ENCODE measurements at places on chromosomes 12 and 14.

GRCh38 chr12:50723865-50724264, 40.0 kb upstream of the ATF1 start:
- DNase-seq = no peak

DNA sequence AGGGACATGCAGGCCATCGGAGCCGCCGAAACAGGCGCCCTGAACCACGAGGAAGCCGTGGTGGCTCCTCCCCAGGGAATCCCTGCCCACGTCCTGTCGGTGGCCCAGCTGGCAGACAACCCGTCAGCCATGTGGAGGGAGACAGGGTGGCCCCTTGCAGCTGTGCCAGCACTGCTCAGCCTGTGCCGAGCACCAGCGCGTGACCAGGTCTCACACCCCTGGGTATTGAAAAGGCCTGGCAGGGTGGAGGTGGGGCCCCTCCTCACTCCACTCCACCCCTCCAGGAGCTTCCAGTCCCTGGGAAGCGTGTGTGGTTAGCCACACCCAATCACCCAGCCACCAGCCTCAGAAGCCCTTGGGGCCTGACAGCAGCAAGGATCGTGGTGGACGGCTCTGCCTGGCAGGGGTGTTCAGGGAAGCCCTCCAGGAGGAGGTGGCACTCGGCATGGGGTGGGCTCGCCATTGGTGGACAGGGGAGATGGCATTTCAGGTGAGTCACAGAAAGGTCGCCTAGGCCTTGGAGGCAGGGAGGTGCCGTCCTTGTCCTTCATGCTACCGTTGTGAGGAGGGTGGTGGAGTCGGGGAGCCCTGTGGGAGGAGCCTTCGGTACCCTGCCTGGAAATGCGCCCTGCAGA, 12.3 kb upstream of the DLK1 start:
- DNase-seq = peak; percentile 39

DNA sequence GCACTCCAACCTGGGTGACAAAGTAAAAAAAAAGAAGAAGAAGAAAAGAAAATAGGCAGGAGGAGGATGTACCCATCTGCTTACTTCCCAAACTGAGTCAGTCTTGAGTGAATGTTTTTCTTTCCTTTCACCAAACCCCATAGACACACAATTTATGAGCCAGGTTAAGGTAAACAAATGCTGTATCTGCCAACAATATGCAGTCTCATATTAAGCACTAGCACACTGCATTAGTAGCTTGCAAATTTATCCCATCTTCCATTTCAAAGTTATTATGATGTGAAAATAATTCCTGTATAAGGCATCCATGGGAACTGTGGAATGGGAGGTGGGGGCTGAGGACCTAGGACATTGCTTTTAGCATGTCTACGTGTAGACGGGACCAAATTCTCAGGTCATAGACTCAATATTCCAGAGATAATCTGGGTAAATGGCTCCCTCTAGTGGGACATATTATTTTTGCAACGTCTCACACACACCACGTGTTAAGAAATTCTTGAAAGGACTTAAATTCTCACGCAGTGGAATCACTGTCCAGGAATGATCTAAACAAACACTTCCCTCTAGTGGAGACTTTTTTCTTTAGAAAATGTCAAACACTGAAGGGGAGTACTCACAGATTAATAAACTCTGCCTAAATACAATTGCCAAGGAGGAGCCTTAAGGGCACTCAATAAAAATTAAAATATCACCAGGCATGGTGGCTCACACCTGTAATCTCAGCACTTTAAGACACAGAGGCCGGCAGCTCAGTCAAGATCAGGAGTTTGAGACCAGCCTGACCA, 17.1 kb upstream of the OR10P1 start:
- DNase-seq = peak; percentile 28

- no peak for DNase-seq
These were observed 151.0 kb upstream of the ATP2B1 start for GRCh38 chr12:89859508-89860220.

DNA sequence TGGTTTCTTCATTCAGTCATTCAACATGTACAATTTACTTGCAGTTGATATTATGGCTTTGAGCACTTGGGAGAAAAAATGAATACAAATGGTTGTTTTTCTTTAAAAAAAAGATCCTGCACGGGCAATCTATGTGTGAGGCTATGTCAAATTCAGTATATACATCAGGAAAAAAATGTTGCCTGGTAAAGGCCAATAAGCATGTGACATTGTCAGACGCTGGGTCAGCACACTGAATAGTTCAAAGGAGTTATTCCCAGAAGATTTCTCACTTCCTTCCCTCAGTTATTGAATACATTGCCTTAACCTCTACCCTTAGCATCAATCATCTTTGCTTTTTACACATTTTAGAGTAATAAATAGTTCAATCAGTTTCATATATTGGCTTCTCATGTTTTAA, 319.2 kb downstream of the NUAK1 start:
- DNase-seq = no peak

DNA sequence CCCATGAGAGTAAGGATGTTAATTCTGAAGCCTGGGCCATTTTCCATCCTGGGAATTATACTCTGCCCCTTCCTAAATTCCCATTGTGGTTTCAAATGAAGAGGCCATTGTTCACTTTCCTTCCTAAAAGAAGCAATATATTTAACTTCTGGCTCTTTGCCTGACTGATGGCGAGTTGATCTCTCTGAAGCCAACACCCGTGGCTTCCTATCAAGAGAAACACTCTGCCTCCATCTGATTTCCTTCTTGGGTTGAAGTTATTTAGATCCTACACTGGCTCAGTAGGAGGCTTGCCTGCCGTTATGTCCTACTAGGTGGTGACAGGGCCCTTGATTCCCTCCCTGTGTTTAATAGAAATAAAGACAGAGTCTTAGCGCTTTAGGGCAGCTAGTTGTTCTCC, 97.4 kb downstream of the PRKCH start:
- peak; percentile 39 for DNase-seq

DNA sequence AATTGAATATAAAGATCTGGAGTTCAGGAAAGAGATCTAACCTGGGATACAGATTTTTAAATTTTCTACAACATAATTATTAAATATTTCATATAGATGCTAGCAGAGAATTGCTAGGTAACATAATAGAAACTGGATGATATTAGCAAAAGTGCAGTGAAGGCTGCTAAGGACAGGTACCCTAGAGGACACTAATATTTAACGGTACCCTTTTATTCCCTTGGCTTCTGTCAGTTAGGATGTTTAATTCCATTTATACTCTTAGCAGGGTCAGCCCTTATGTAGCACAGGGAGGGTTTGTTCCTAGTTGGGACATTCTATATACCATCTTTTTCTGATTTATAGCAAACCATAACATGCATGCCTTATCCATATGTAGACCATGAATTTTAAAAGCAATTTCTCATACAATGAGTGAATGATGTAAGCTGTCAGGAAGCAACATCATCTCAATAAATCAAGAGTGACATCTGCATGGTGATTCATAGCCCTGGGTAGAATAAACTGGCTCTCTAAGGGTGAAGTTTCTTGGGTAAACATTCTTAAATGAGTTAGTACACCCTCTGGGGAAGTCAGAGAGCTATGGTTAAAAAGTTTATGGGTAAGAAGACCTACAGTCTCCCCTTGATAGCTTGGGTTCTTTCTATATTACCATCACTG, 404.4 kb upstream of the MGAT4C start:
- DNase-seq = no peak

Measured in GDM1 (cell line).